ENCODE measurements at places on chromosomes 6 and 20.
A peak's percentile ranks its signal among the peaks of the same experiment; 100 is the strongest.

DNA sequence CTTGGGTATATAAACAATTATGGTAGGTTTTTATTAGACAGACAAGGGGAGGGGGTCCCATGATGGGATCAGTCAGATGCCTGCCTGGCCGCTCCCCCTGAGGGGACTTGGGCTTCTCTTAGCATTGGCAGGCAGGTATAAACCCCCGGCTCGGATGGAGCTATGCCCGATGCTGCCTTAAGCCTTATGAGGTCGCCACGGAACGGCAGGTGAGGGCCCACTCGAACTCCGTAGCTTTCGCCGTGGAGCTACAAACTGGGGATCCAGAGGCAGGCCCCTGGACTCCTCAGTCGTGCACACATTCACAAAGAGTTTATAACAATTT lies 148.8 kb downstream of the TRIM27 start:
- no peak for DNase-seq

GRCh38 chr20:698276-698675 lies 22.7 kb upstream of the SCRT2 start:
- no peak for DNase-seq

DNA sequence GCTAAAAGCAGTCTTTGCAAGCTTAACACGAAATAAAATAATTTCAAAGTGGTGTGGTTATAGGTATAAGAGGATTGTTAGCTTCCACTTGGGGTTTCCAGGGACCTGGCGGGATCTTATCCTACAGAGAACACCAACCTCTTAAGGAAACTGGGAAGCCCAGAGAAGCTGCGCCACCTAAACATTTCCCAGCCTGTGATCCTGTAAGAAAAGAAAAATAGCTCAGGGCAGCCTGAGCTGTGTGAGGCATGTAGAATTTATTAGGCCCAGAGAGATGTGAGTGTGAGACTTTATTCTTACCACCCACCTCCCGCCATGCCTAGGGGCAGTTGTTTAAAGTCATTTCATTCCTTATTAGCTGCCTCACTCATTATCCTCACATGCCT lies 54.1 kb downstream of the CCN2 start:
- no peak for DNase-seq

DNA sequence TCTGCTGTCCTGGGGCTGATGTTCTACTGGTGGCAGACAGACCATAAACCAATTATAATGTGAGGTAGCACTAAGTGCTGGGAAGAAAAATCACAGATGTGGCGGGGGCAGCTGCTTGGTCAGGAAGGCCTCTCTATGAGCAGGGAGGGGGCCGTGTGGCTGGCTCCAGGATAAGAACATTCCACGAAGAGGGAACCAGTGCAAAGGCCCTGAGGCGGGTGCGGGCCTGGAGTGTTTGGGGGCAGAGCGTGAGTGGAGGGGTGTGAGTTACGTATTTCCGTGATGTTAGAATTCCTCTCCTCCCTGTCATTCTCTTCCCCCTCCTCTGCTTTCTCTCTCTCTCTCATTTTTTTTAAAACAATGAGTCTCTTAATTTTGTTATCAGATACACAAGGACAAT lies 67.2 kb downstream of the CEBPB start:
- DNase-seq = no peak

DNA sequence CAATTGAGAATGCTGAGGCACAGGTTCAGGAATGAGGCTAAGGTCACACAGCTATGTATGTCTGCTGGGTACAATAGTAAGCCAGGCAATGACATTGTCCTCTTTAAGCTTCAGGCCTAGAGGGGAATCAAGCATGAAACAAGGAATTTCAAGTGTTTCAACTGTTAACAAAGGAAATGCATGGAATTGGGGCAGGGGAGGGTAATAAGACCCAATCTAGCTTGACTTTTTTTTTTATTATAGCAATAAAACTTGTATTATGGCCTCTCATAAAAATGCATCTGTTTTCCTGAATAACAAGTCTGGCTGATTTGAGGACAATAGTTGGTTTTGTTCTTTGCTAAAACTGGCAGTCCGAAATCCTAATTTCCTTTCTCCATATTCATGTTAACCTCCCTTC lies 336.7 kb downstream of the CBLN4 start:
- DNase-seq = no peak

- DNase-seq = peak; percentile 56
Measured at GRCh38 chr6:90284236-90285041, 12.2 kb downstream of the BACH2 start.

GRCh38 chr20:46350201-46350985 lies 42.1 kb upstream of the CDH22 start:
- peak; percentile 84 for DNase-seq

- no peak for DNase-seq
Measured at GRCh38 chr6:40907198-40907701, 131.8 kb downstream of the UNC5CL start.

DNA sequence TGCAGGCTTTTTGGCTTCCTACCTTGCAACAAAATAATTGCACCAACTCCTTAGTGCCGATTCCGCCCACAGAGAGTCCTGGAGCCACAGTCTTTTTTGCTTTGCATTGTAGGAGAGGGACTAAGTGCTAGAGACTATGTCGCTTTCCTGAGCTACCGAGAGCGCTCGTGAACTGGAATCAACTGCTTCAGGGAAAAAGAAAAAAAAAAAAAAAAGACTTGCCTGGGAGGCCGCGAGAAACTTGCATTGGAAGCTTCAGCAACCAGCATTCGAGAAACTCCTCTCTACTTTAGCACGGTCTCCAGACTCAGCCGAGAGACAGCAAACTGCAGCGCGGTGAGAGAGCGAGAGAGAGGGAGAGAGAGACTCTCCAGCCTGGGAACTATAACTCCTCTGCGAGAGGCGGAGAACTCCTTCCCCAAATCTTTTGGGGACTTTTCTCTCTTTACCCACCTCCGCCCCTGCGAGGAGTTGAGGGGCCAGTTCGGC lies 420 bp downstream of the SOX4 start:
- DNase-seq = peak; percentile 40

GRCh38 chr20:1171461-1172093 lies 13.2 kb downstream of the TMEM74B start:
- no peak for DNase-seq

DNA sequence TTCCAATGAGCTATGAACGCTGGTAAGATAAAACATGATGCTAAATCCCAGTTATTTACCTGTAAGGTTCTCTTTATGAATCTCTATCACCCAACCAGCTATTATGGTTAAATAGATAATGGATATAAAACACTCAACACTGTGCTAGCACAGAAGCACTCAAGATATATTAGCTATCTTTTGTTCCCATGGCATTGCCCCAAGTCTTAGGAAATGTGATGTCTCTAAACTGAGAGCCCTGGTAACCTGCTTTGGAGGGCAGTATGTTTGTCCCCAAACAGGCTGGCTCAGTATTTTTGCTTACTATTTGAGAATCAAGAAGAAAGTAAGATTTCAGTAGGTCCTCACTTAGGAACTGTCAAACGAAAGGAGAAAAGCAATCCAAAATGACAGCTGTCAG lies 90.5 kb downstream of the BTBD9 start:
- DNase-seq = no peak

DNA sequence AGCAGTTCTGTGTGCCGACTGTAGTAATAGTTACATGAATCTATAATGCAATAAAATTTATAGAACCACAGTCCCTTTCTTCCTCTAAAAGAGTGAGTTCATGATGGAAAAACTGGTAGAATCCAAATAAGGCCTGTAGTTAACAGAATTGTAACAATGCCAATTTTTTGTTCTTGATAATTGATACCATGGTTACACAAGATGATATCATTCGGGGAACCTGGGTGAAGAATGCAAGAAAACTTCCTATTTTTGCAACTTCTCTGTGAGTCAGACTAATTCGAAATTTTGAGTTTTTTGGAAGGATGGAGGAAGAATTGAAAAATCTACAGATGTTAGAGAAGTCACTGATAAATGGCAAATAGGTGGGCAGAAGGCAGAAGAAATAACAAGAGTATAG lies 381.8 kb downstream of the CDKAL1 start:
- DNase-seq = no peak

GRCh38 chr20:60453388-60454246 lies 495.4 kb downstream of the CDH26 start:
- DNase-seq = no peak

DNA sequence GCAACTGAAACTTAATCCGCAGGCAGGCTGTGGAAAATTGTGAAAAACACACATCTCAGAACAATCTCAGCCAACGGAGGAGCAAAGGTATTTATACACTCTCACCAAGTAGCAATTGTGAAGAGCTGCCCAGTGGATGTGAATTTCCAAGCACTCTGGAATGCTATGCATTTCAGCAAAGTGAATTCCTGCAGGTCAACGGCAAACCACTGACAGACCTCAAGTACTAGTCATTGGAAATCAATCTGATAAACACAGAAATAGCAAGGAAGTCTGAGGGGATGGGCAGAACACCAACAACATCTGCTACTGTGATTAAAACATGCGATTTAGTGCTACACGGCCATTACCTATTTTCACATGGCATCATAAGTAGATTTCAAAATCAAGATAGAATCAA lies 429.1 kb downstream of the HTR1B start:
- DNase-seq = no peak

GRCh38 chr6:113172531-113172966 lies 684.6 kb upstream of the MARCKS start:
- no peak for DNase-seq

DNA sequence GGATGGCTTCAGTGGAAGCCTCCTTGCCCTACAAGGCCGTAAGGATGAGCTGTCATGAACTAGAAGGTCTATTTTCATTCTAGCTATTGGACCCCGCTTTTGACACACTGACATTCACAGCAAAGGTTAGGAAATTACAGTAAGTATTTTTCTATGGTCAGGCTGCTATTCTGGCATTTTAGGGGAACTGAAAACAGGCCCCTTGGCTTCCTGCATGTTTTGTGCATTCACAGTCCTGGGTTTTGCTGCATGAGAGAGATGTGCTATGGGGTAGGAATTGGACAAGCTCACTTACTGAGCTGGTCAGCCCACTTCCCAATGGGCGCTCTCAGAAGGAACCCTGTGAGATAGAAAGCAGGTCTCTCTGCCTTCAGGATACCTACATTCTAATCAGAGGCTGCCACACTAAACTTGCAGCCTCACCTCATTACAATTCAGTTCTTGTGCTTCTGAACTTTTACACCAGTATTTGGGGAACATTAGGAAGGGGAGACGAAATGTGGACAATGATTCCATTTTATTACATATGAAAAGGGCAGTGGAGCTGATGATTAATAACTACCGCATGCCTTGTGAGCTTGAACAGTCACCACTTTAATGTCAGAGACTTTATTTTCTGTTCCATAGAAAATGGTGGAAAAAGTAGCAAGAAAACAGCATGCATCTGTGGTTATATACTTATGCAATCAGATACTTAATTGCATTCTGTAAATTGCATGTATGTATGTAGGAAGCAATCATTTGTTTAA lies 86.6 kb upstream of the TAB2 start:
- DNase-seq = no peak

DNA sequence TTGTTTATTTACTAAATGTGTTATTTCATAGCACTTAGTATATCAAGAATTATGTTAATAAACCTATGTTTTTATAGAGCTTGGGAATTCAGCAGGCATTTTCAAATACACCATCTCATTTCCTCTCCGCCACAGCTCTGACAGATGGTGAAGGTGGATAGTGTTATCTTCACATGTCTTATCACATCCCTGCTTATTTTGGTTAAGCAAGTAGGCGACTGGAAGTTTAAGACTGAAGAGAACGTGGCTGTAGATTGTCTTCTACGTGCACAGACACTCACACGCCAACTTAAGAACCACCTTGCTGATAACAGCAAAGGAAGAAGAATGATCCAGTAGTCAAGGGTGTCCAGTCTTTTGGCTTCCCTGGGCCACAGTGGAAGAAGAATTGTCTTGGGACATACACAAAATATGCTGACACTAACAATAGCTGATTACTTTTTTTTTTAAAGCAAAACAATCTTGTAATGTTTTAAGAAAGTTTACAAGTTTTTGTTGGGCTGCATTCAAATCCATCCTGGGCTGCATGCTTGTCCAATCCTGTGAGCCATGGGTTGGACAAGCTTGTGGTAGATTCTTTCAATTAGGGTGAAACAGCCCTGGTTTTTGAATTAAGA lies 43.3 kb upstream of the SCGN start:
- no peak for DNase-seq

GRCh38 chr20:7689151-7689550 lies 251.1 kb downstream of the HAO1 start:
- no peak for DNase-seq

GRCh38 chr20:35171753-35172433 lies at the start of gene PROCR:
Gene PROCR (plus strand): TSS chr20:35172072. CDS start chr20:35172155, 83 bp downstream.
- no peak for DNase-seq
